ENCODE measurements at places on chromosomes 7 and 10.

- DNase-seq = no peak
These were observed 230.1 kb downstream of the WDR11 start for GRCh38 chr10:121081306-121081705.

- DNase-seq = no peak
These were observed 93.9 kb upstream of the NPSR1 start for GRCh38 chr7:34564091-34564490.

DNA sequence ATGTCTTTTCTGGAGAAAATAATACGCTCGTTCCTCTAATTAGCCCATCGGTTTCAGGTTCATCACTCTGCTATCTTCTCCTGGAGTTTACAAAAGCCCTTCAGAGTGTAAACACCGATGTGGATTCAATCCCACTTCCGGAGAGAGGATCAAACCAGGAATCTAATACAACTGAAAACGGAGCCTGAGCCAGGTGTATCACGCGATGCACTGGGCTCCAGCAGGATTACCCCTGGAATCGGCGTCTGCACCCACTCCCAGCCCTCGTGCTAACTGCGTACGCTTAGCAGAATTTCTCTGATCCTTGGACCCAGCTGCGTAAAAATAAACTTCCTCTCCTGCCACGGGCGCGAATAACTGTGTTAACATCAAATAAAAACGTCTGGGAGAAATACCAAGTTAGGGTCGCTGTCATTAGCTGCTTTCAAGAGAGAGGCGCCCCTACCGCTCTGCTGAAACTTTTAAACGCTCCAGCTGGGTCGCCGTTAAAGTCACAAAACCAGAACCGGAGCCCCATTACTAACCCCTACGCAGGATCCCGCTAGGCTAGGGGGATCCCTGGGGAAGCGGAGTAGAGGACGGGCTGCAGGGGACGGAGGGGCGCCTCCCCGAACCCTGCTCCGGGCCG lies 502 bp downstream of the ZNF3 start:
- DNase-seq = no peak

GRCh38 chr10:33335801-33336581 lies 1.5 kb upstream of the NRP1 start:
- DNase-seq = peak; percentile 16

DNA sequence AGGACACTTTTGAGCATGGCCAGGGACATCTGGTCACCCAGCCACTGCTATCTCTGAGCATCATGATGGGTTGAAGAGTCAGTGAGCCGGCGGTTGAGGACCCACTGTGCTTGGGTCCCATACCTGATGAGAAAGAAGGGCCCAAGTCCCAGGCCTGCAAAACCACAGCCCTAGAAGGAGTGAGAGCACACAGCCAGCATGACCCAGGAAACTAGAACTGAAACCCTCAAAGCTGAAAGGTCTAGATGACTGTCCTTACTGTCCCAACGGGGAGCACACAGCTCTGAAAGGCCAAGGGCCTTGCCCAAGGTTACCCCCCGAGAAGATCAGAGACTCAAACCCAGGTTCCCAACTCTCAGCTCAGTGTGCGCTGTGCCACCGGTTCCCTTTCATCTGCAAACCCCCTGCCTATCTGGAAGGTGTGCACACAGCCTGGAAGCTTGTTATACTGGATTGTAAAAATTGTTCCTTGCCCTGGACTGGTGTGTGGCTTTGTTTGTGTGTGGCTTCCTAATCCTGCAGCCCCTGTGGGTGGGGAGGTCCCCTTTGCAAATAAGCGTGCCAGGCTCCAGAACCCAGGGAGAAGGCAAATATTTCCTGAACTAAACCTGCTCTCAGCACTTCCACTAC lies 22.6 kb upstream of the PSAP start:
- no peak for DNase-seq

DNA sequence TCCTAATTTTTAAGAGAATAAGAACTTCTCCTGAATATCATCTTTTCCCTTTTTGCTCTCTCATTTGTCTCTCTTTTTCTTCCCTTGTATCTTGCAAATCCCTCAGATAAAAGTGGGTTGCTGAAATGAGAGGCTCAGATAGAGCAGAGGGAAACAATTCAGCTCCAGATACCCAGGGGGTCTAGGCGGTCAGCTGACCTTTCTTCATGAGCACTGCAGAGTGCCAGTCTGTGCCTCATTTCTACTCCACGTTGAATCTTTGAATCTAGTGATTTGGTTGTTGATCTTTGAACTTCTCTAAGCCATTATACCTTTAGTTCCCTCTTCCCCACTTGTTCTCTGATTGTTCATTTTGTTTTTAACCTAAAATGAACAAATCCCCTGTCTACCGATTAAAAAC lies 572.6 kb downstream of the PTPRN2 start:
- DNase-seq = no peak

DNA sequence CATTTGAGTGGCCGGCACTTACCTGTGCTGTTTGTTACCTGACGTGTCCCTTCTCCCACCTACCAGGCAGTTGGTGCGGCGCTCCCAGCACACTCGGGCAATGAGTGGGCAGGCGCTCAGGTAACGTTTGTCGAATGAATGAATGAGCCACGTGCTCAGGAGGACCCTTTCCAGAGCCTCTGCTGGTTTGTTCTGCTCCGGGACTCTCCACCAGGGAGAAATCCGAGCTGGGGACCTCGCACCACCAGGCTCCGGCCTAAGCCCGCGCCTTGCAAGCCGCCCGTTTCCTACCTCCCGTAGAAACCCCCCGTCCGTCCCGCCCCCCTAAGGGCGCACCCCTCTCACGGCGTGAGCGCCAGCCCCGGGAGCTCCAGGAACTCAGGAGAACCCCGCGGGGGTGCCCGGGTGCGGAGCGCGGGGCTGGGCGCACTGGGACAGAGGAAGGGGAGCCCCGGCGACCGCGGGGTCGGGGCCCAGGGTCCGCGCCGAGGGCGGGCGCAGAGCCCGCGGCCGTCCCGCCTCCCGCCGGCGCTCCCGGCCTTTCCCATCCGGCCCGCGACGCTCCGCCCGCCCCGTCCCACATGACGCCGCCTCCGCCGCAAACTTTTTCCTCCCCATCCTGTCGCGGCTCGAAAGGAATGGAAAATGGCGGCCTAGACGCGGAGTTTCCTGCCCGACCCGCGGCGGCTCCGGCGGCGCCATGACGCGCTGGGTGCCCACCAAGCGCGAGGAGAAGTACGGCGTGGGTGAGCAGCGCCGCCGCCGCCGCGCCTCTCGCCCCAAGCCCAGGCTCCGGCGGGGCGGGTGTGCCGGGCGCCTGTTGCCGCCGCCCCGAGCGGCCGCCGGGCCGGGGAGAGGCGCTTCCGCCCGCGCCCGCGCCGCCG lies at the start of gene DOCK1:
DOCK1 (plus strand) TSS at position 611 of the 884 bp plus-strand sequence; CDS start at position 701, 90 bp downstream.
- DNase-seq = peak; percentile 26

- peak; percentile 6 for DNase-seq
These were observed 740.4 kb downstream of the GATA3 start for GRCh38 chr10:8794860-8795259.

DNA sequence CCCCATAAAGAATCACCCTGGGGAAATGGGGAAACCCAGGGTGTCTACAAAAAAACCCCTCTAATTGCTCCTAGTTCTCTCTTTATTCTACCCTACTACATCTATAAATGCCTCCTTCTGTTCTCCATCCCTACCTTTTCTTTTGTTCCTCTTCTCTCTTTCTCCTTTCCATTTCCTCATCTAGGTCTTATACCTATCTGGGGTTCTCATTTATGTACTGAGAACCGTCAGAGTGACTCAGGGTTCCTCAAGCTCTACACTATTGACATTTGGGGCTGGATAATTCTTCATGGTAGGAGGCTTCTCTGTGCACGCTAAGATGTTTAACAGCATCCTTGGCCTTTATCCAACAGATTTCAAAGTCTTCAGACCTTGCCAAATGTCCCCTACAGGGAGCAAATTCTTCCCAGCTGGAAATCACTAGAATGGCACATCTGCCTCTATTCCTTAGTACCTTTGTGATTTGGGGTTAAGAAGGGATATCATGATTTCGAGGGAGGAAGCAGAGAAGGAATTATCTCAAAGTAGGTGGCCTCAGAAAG lies 137.4 kb upstream of the PTN start:
- DNase-seq = no peak

- DNase-seq = no peak
These were observed 1.5 kb downstream of the FAM241B start for GRCh38 chr10:69631566-69631965.

DNA sequence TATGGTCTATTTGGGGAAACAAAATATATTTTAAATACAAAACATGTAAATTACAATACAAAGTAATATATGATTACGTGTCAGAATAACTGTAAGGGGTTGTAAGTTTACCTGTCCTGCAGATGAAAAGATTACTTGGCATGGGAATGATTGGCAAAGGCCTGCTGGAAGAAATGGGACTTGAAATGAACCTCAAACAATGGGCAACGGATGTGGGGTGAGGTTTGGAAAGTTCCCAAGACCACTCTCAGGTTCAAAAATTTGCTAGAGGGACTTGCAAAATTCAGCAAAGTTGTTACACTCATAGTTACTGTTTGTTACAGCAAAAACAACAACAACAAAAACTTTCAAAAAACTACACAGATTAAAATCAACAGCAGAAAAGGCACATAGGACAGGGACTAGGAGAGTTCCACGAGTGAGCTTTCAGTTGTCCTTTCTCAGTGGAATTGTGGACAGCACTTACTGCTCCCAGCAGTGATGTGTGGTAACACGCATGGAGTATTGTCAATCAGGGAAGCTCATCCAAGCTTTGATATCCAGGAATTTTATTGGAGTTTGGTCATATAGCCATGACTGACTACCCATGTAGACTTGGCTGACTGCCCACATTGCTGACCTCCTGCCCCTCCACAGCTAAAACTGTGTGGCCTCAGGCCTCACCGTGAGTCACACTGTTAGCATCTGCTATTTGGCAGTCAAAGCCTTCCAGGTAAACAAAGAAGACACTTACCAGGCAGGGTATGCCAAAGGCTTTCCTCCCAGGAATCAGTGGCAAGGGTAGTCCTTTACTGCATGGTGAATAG lies 43.8 kb downstream of the EXOC6 start:
- DNase-seq = no peak

- no peak for DNase-seq
These were observed 8.9 kb upstream of the TSPAN13 start for GRCh38 chr7:16744518-16745250.

DNA sequence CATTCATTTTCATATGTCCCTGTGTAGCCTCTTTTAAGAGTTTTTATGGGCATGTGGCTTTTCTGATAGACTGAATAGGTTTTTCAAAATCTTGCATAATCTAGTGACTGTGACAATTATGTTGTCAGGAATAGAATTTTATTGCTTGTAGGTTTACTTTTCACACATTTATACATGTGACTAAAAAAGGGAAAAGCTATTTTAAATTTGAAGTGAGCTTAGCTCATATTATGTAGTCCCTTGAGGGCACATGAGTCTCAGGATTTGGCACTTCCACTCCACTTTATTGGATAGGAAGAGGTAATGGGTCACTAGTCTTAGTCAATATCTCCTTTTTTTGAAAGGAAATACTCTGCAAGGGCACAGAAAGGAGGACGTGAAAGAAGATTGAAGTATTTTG lies 247.3 kb downstream of the SUGCT start:
- DNase-seq = no peak

- DNase-seq = no peak
These were observed 511.4 kb downstream of the XPNPEP1 start for GRCh38 chr10:109411917-109412316.

GRCh38 chr7:91940171-91940570 lies 491 bp upstream of the AKAP9 start:
- peak; percentile 21 for DNase-seq

DNA sequence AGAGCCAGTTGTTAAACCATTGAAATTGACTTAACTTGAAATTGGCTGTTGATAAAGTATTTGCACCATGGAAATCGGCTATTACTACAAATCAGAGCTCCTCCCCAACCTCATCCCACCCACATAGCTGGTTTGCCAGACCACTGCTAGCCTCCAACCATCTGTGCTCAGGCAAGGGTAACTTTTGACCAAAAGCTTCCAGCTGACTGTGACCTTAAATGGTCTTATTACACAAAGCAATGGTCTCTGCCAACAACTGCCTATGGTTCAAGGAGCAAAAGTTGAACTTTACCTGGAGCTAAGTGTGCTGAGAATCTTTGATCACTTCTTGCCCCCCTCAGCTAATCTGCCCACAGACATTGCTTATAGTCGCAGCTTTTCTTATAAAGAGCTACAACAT lies 48.5 kb upstream of the ADRB1 start:
- no peak for DNase-seq

DNA sequence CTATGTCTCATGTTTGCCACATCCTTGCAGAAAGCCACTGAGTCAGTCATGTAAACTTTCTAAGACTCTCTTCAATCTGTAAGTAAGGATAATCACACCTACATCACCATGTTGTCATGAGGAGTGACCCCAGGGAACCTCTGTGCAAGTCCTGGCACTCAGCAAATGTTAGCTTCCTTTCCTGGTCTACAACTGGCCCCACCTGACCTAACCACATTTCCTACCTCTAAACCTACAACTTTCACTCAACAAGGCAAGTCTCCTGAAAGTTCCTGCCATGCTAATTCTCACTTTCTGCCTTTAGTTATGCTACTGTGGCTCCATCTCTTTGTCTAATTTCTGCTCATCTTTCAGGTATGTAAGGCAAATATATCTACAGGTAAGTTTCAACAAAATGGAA lies 72.3 kb upstream of the SEM1 start:
- no peak for DNase-seq

- DNase-seq = no peak
These were observed 69.0 kb upstream of the LRRC17 start for GRCh38 chr7:102843850-102844249.

GRCh38 chr10:98212196-98212595 lies 55.8 kb downstream of the LOXL4 start:
- DNase-seq = no peak

- DNase-seq = no peak
These were observed 82.5 kb upstream of the CREB5 start for GRCh38 chr7:28329661-28330363.

- no peak for DNase-seq
These were observed 1.5 kb downstream of the RET start for GRCh38 chr10:43078175-43078985.

DNA sequence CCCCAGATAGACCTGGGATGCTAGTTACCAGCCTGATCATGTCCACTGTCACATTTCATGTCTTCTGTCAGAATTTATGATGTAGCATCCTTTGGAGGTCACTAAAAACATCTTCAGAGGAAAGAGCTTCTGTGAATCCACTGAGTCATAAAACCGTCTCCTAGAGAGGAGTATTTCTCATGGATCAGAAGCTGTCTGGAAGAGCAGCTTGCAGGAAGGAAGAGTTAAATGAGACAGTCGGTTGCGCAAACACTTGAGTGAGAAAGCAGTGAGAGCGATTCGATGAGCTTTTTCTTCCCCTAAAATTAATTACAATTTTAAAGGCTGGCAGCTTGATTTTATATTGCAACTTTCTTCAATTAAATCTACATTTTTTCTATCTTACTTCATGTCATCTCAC lies 47.2 kb upstream of the WDR11 start:
- DNase-seq = no peak

GRCh38 chr10:43938810-43939209 lies 290.1 kb upstream of the ZNF32 start:
- DNase-seq = no peak

DNA sequence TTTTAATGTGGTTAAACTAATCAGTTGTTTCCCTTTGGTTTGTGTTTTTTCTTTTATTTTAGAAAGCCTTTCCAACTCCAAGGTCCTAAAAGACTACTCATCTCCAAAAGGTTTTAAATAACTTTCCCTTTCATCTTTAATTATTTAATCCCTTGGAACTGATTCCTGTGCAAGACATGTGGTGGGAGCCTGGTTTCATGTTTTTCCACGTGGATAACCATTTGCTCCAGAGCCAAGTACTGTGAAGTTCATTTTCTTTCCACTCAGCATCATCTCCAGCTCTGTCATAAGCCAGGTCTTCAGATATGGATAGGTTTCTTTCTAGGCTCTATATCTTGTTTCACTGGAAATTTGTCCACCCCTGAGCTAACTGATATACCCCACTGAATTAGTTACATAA lies 16.7 kb downstream of the PPP1R3C start:
- no peak for DNase-seq
